ENCODE measurements at places on chromosomes 16 and 17.

DNA sequence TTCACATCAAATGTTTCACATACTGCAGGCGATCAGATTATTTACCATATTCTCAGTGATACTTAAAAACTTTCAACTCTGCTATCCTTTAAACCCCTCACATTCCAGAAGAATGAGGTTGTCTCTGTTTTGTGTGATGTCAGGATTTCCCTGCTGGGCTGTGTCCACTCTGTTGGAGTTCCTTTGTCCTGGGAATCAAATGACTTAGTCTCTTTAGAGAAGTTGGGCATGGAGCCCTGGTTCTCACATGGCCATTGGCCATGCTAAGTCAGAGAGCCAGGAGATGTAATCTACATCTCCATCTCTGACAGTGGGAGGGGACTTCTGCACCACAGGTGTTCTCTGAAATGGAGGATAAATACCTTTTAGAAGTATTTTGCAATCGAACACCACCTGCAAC is 205.1 kb upstream of the MAF start:
- no peak for DNase-seq

GRCh38 chr16:47258874-47259461 is 115.2 kb upstream of the NETO2 start:
- DNase-seq, result no peak

DNA sequence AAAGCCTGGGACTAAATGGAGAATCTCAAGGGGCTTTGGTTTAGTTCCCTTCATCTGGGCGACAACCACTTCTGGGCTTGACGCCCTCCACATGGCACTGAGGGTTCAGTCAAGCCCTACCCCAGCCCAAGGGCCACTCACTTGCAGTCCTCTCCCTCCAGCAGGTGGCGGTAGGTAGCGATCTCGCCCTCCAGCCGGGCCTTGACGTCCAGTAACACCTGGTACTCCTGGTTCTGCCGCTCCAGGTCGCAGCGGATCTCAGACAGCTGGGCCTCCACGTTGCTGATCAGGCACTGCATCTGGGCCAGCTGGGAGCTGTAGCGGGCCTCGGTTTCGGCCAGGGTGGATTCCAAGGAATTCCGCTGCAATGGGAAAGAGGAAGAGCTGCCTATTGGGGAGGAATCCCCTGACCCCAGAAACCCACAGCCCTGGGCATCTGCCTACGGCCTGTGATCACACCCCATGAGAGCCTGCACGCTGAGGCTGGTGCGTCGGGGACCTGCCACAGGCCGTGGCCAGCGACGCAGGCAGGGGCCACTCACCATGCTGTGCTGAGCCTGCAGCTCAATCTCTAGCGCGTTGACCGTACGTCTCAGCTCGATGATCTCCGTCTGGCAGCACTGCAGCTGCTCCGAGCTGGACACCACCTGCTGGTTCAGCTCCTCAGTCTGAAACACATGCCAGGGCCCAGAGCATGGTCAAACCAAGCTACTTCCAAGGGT is 2.7 kb downstream of the KRT36 start:
- DNase-seq, result no peak

GRCh38 chr16:50692999-50693781 is at the start of gene NOD2:
Gene NOD2 (plus strand): TSS chr16:50693606. CDS start chr16:50699496, 5,890 bp downstream.
- no peak for DNase-seq

DNA sequence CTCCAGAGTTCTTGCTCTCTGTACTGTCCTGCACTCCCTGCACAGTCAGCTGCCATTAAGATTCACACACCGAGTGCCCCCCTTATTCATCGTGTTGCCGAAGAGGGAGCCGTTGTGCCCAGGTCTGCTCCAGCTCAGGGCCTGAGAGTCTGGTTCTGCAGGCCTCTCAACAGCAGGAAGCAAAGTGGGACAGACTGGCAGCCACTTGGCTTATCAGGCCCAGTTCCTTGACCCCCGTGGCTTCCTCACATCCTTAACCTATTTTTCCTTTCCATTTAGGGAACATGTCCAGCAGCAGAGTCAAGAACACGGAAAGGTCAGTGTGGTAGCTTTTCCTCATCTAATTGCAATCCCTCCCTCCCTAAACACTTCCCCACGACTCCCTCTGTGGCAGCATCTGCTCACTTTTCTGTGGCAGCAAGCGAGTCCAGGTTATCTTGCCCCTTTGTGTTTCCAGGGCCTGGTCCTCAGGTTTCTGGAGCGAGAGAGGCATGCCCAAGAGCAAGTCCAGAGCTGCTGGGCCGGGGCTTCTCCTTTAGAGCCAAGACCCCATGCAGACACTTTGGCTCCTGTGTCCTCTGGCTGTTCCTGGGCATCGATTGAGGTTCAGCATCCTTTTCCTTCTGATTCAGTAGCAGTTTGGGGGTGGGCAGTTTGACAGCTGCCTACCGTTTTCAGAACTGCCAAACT is 22.1 kb upstream of the ADAM11 start:
- no peak for DNase-seq

DNA sequence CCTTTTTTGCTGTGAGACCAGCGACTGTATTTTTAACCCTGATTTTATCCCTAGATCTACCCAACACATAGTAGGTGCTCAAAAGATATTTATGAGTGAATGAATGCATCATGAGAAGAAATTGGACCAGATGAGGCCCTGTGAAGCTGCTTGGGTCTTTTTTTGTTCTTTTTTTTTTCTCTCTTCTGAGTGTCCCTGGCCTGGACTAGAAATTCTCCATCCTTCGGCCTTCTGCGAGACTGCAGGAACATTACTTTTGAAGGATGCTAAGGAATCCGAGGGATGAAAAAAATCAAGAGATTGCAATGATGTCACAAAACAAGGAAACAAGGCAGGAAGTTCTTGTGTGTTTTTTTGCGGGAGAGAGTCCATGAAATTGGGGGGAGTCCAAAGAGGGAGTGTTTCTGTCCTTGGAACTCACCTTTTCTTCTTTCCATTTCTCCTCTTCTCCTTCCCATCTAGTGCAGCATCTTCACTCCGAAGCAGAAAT is 560 bp upstream of the RUSF1 start:
- DNase-seq, result peak; percentile 53

DNA sequence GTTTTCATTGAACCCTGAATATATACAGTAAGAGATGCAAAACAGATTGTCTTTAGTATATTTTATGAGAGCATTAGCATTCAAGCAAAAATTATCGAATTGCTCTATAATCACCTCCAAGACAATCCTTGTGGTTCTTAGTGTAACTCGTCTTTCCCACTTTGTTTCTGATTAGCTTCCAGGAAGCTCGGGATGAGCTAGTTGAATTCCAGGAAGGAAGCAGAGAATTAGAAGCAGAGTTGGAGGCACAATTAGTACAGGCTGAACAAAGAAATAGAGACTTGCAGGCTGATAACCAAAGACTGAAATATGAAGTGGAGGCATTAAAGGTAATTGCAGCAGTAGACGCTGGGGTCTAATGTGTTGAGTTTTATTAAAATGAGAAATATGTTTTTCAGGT is 9.9 kb downstream of the NDEL1 start:
- no peak for DNase-seq

- DNase-seq, result no peak
These were observed 121.3 kb upstream of the CACNG5 start for GRCh38 chr17:66713533-66714042.

DNA sequence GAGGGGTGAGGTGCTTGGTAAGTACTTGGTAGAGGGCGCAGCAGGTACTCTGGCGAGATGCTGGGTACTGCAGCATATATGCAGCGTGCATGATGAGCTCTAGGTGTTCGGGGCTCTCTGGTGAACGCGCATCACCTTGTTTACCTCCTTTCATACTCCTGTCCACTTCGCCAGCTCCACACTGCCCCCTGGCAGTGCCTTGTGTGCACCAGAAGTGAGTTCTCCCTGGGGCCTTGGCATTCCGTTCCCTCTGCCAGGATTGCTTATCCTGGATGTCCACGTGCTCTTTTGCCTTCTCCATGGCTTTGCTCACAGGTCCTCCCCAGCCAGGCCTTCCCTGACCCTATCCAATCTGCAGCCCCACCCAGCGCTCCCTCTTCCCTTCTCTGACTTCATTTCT is 154.2 kb downstream of the MRM1 start:
- no peak for DNase-seq

DNA sequence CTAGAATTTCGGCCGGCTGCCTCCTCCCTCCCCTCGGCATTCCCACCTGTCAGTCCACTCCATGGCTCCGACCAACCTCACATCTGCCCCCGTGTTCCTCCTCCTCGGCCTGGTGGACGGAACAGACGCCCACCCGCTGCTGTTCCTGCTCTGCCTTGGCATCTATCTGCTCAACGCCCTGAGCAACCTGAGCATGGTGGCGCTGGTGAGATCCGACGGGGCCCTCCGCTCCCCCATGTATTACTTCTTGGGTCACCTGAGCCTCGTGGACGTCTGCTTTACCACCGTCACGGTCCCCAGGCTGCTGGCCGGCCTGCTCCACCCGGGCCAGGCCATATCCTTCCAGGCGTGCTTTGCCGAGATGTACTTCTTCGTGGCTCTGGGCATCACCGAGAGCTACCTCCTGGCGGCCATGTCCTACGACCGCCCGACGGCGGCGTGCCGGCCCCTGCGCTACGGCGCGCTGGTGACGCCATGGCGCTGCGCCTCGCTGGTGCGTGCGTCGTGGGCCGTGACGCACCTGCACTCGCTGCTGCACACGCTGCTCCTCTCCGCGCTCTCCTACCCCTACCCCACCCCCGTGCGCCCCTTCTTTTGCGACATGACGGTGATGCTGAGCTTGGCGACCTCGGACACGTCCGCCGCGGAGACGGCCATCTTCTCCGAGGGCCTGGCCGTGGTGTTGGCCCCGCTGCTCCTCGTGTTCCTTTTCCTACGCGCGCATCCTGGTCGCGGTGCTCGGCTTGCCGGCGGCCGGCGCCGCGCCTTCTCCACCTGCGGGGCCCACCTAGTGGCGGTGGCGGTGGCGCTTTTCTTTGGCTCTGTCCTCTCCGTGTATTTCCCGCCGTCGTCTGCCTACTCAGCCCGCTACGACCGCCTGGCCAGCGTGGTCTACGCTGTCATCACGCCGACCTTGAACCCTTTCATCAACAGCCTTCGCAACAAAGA is at the start of gene OR3A2:
Gene OR3A2 (minus strand): TSS at position 440 of the 948 bp plus-strand sequence.
- no peak for DNase-seq

DNA sequence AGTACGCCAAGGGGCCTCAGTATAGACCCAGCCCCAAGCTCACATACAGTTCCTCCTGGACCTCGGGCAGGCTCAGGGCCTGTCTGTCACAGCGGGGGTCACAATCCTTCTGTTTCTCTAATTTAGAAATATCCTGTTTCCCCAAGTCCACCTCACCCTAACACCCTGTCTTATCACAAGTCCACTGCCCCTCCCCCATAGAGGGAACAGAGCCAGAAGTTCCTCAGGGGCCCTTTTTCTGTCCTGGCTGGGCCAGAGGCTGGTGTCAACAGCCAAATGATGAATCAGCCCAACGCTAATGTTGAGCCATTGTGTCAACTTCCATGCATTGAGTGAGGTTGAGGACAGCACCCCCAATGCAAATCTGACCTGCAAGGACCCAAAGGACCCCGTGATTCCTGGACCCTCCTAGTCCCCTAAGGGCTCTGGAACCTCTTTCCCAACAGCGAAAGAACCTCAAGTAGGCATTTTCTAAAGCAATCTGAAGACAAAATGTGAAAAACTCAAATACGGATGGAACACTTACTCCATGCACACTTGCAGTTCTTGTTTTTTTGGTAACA is 58.6 kb downstream of the PECAM1 start:
- no peak for DNase-seq

- no peak for DNase-seq
These were observed 10.1 kb upstream of the CA4 start for GRCh38 chr17:60139438-60140285.

DNA sequence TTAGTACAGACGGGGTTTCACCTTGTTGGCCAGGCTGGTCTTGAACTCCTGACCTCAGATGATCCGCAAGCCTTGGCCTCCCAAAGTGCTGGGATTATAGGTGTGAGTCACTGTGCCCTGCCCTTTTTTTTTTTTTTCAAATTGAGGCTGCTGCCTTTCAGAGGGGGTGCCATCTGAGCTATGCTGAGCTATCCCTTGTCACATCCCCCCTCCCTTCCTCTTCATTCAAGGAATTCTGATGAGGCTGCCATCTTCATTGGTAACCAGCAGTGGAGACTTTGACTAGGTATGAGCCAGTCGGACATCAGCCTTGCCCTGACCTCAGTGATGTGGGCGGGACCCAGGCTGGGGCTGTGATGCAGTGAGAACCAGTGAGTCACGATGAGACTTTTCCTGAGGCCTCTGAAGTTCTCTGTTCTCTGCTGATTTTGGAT is 24.4 kb upstream of the GPT2 start:
- DNase-seq, result no peak

GRCh38 chr17:17043461-17044271 is 1.4 kb downstream of the MPRIP start:
- no peak for DNase-seq

DNA sequence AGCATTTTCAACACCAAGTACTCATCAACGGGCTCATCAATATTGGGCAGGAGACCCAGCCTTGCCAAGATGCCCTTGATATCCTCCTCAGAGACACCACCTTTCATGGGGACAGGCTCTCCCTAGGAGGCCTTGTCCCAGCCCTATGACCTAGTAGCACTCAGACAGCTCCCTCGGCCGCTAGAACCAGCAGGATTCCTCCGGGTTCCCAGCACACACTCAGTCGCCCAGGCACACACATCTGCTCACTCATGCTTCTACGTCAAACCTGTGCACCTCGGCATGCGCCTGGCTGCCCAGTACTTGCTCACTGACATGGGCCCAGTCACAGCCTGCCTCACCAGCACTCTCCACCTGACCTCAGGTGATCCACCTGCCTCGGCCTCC is 17.0 kb downstream of the SRCIN1 start:
- no peak for DNase-seq

- no peak for DNase-seq
These were observed 8.8 kb downstream of the RPL19 start for GRCh38 chr17:39208893-39209292.

- no peak for DNase-seq
These were observed 3.2 kb downstream of the INCA1 start for GRCh38 chr17:4994081-4994595.

GRCh38 chr17:41773190-41773588 is 13.3 kb downstream of the JUP start:
- DNase-seq, result no peak

DNA sequence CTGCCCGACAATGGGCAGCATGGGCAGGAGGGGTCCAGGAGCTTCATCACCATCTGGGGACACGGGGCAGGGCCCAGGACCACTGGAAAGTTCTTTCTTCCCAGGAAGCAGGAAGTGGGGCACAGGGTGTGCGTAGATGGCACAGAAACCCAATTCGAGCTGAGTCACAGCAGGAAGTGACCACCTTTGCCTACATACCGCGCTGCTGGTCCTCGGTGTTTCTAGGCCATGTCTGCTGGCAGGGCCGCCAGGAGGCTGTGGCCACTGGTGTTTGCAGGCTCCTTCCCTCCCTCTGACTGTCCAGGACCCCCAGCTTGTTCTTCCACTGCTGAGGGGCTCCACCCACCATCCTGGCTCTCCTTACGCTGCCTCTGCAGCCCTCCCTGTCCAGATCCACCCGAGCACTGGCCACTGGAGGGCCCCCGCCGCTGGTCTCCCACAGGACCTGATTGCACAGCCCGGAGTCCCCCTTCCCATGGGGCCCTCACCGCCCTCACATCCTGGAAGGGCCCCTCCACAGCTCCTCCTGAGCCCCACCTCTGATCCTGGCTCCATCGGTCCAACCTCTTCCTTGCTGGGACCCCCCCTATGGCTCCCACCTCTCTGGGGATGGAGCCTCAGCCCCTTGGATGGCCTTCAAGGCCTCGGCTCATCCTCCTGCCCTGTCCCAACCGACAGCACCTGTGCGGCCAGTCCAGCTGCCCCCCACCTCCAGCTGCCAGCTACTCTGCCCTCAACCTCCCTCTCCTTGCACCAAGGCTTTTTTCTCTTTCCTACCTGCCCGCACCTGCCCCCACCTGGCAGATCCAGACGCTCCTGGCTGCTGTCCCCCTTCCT is 14.5 kb upstream of the RASD1 start:
- DNase-seq, result no peak

GRCh38 chr17:29032013-29032856 is 10.7 kb upstream of the PIPOX start:
- DNase-seq, result no peak

All from forelimb muscle (tissue), 1 donor.